ENCODE measurements at places on chromosomes 4 and X.

DNA sequence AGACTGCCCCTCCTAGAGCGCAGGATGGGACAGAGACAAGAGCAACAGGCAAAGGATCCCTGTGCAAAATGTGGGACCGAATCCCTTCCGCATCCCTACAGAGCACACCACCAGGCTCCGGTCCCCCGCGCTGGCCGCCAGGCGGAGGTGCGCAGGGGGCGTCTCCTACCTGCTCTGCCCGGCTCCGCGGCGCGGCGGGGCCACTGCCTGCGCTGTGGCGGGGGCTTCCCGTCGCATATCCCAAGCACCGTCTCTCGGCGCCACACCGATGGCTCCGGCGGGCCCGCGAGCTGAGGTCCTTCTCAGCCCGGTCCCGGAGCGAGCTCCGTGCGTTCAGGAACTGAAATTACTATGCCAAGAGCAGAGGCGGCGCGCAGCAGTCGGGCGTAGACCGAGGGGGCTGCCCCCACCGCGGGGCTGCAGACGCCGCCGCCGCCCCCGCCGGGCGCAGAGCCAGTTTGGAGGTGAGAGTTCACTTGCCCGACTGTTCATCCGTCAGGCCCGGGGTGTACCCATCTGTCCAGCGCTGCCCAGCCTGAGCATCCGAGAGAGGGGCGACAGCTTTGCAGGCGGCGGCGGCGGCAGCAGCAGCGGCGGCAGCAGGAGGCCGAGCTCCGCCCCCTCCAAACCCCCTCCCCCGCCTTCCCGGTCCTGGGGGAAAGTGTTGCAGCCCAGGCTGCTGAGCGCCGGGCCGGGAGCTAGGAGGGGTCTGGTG lies at the start of gene GPRIN3:
Gene GPRIN3, minus strand, starts transcription at position 355 of the 715 bp plus-strand sequence. CDS start 57,690 bp downstream, outside the sequence.
- DNase-seq = peak; percentile 70

- no peak for DNase-seq
Measured at GRCh38 chrX:63785708-63786040, 660 bp upstream of the ARHGEF9 start.

DNA sequence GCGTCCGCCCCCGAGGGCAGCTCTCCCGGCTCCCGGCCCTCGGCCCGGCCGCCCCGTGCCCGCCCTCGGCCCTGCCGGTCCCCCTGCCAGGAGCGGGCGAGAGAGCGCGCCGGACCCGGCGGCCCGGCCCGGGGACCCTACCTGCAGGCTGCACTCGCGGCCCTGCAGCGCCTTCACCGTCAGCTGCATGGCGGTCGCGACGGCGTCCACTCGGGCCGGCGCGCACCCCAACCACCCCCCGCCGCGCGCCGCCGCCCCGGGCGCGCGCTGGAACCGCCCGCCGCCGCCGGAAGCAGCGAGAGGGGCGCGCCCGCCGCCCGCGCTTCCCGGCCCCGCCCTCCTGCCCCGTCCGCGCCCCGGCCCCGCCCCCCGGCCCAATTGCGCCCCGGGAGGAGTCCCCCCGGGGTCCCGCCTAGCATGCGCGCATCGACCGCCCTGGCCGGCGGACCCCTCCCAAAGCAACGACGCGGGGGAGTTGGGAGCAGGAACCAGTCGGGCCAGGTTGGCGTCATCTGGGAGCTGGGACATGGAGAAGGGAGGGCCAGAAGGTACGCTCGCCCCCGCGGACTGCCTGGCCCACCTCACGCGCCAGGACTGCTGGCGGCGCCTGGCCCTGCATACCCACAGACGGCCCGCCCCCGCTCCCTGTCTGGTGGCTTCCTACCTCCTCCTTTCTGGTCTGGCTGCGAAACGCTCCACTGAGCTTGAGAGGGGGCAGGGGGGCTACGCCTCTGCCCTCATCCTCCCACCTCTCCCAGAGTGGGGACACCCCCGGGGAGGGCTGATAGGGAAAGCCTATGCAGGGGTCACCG lies at the start of gene UBL4A:
Gene UBL4A, minus strand, starts transcription at position 220 of the 812 bp plus-strand sequence. Its CDS starts 31 bp downstream, at position 189.
- DNase-seq = peak; percentile 64

- DNase-seq = no peak
Measured at GRCh38 chr4:147090486-147090885, 144.8 kb upstream of the TTC29 start.

DNA sequence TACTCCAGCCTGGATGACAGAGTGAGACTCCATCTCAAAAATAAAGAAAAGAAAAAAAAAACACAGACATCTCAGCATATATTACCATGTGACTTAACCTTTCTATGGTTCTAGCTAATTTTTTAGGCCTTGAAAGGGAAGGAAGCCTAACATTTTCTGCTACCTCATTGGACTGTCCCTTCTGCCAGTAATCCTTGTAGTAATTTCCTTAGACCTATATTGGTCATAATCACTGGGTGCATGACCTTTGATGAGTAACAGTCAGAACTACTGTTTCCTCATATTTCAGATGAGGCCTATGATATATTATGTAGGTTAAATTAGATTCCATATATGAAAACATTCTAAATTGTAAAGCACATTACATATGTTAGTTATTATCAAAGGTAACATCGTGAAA lies 9.6 kb downstream of the XIAP start:
- DNase-seq = no peak

- DNase-seq = no peak
Measured at GRCh38 chr4:127174201-127174600, 458.6 kb upstream of the INTU start.

- no peak for DNase-seq
Measured at GRCh38 chr4:89823416-89823815, 13.5 kb downstream of the SNCA start.

DNA sequence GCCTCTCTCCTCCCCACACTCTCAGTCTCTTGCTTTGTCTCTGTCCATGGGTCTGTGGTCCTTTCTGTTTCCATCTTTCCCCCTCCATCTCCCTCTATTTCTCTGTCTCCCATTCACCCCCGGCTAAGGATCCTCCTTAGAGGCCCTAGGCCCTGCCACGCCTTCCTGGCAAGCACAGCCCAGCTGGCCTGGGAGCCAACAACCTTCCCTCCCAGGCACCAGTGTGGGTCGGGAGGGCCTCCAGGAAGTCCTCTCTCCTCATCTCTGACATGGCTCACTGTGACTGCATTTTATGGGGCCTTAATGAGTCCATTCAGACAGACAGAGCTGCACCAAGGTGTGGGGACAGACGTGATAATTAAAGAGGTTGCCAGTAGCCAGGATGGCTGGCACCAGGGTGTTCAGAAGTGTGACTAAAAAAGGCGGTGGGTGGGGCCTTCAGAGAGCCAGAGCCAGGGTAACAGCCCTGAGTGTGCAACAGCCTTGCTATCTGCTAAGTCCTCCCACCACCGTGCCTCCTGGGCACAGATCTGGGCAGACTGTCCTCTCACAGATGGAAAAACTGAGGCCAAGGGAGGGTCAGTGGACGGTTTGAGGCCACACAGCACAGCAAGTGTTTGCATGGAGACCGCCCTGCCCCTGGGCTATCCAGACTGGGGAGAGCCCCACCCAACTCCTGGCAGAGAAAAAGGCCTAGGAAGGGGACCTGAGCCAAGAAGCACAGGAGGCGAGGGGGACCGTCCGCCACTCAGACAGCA lies 31.5 kb downstream of the BLOC1S4 start:
- DNase-seq = no peak

DNA sequence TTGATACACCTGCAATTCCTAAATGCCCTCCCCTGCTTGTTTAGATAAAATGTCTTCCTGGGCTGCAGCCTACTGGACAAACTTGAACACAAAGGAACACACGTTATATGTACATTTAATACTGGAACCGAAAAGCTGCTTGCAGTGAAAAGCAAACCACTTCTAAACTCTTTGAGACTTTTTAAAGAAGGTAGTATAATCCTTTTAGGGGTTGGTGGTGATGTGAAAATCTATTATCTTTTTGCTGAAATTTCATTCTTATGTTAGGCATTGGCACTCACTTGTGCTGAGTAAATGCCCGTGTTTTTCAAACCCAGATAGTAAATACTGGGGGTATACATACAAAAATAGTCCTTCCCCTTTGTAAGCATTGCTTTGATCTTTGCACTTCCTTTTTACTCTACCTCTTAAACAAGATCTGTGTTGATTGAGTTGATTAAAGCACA lies 2.2 kb downstream of the NFKB1 start:
- no peak for DNase-seq

DNA sequence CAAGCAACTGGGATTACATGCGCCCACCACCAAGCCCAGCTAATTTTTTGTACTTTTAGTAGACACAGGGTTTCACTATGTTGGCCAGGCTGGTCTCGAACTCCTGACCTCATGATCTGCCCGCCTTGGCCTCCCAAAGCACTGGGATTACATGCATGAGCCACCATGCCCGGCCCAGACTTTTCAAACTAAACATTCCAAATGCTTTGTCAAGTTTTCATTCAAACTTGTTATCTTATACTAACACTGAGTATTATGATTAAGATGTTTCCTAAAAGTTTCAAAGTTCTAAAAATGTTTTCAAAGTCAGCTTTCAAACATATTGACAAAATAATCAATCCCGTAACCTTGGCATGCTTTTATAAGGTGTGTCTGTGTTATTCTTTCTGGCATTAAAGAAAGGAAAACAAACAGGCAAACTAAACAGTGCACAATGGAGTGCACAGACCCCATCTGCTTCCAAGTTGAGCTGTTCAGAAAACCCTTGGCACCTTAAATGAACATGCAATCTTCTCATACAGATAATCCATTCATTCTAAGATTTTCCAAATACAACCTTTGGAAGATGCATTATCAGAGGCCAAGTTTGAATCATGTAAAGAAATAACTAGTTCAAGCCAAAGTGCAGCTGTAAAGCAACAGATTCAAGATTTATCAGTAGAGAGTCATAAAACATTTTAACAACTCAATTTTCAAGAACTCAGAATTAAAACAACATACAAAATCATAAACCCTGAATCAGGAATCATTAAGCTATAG lies 49.1 kb downstream of the ABCG2 start:
- DNase-seq = no peak

DNA sequence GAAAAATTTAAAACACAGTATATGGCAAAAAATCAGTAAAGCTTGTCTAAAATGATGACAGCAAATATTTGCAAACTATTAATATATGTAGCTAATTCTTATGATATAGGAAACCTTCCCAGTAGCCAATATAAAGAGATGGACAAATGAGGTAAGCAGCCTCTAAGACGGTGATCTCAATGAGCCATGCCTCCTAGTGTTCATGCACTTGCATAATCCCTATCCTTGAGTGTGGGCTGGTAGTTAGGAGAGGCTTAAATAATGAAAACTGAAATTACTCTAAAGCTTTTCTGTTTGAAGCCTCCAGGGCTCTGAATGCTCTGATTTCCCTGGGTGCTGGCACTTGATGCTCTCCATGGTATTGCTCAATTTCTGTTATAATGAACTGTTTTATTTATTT lies 24.6 kb upstream of the ARMCX4 start:
- DNase-seq = no peak

DNA sequence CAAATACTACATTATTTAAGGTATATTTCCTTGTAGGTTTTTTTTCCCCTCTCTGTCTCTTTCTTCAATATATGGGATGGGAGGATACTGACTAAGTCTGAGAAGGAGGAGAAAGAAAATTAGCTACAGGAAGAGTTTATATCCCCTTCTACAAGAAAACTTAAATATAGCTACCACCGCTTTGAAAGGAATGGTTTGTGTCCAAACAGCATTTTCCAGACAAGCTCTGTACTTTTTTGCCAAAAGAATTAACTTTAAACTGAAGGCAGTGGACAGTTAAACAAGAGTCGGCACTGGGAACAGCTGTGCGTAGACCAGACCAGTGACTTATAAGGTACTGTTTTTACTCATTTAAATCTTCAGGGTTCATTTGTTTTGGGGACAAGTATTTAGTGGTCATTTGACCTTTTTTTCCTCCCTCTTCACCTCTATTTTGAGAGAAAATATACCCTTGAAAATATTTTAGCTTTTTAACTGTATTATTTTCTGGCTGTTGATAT lies 303.7 kb downstream of the ARHGAP24 start:
- DNase-seq = no peak

DNA sequence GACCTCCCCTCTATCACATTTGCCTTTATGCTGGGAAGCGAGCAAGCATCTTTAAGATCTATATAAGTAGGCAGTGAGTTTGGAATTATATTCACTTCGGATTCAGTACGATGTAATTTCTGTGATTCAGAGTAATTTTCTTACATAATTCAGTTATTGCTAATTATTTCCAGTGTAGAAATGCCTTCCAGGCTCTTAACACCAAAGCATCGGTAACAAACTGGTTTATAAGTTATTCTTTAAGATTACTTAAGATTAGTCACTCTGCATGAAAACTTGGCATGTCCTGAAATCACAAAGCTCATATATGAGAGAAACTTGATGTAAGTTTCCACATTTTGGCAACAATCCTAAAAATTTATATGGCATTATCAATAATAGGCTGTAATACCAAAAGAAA lies 120.8 kb downstream of the ADAMTS3 start:
- no peak for DNase-seq

DNA sequence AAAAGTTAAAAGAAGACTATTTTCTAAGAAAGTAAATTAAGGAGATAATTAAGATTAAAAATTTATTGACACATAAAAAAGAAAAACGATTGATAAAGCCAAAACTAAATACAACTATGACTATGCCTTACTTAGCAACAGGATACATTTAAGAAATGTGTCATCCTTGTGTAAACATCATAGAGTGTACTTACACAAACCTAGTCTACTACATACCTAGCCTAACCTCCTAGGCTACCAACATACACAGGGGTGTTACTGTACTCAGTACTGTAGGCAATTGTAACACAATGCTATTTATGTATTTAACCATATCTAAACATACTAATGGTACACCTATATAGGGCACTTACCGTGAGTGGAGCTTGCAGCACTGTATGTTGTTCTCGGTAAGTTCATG lies 108.3 kb downstream of the ANXA10 start:
- no peak for DNase-seq

DNA sequence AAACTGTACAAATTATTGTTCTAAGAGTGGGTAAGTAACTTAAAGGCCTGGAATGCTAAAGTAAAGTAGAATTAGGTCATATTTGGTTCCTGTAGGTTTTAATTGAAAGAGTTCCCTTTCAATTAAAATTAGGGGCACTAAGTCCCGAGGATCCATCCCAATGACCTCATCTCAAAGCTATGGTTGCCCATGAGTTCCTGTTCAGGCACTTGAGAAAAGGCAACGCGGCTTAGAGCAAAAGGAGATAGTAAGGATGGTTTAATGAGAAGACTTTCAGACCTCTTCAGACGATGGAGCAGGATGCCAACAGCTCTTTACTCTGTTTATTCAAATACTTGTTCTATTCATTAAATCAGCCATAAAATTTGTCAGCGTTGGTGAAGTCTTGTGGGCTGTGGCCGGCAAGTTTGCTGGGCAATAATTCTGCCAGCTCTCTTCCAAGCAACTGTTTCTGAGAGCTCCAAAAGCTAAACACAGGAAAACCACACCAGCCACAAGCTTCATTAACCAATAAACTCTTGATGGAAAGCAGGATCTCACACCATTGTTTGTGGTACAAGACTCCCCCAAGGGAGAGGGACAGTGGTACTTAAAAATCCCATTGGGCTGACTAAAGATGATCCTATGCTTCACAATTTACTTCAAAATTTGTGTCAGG lies 167.4 kb downstream of the COL4A6 start:
- no peak for DNase-seq

DNA sequence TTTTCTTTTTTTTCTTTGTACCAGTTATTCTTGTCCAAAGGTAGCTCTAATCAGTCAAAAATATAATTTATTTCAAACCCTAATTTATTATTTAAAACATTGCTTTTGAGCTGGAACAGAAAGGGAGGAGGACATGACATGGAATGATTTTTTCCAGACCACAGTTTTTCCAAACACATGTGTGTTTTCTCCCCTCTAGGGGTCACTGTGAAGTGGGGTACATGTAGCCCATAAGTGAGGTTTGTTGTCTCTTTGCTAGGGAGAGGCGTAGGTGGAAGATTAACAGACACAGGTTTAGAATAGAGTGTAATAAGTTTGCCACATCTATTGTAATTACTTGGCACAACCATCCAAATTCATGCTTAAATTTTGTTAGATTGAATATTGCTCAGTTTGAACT lies 83.0 kb downstream of the TNIP2 start:
- DNase-seq = no peak

All from CD4-positive, alpha-beta T cell treated with Interleukin-10 for 1 hour (primary cell).